PC-3 (cell line): ENCODE measurements at places on chromosomes 5 and 9. TPM values are rescaled to one million over a fixed set of nuclear protein-coding genes. Genes with fewer than 3 reads are reported as not detected.

GRCh38 chr9:81649475-81650240 lies 39.7 kb downstream of the TLE1 start:
- peaks cover 18% of the 10 kb centered on the region for H3K4me1 ChIP-seq
- no peak overlapping the region for H3K27ac ChIP-seq
- H3K4me3 ChIP-seq = no peak overlapping the region

The OR13J1 gene
- not detected in 2 replicates for total RNA-seq

DNA sequence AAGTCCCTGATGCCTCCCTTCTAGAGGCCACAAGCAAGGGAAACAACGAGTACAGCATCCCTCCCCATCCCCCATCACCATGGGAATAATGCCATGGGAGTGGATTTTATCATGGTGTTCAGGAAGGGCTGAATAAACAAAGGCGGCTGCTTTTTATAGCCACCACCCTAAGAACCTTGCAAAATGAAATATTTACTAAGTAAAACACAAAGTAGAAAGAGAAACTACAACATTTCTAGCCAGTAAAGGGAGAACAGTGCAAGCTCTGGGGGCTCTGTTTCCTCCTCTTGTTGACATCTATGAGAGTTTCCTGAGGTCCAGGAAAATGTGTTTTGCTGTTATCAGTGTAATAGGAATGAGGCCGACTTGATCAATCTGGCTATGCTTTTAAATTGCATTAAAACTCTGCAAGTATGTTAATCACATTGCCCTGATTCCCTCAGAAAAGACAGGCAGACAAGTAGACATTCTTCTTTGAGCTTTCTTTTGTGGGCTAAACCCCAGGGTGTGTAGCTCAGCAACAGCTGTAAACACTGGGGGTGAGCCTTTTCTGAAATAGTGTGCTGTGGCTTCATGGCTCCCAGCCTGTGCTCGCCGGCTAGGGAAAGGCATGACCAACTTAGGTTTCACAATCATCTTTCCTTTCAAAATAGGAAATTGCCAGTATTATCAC lies 31.1 kb downstream of the SV2C start:
- H3K27ac ChIP-seq = no peak overlapping the region
- H3K27me3 ChIP-seq = peaks cover 21% of the 10 kb centered on the region; the same call in 1 of the 2 replicates
- DNase-seq = no peak
- H3K36me3 ChIP-seq = no peaks in the 10 kb centered on the region

GRCh38 chr9:70677055-70677735 lies 262.7 kb upstream of the KLF9 start:
- no peaks in the 10 kb centered on the region for H3K27me3 ChIP-seq
- H3K27ac ChIP-seq = no peak overlapping the region
- no peak overlapping the region for H3K4me3 ChIP-seq
- no peaks in the 10 kb centered on the region for H3K36me3 ChIP-seq

The CATSPER3 gene
- 0.40 TPM in 1 of 2 replicates, not detected in the other for total RNA-seq

The CCL27 gene
- not detected in 2 replicates for total RNA-seq

DNA sequence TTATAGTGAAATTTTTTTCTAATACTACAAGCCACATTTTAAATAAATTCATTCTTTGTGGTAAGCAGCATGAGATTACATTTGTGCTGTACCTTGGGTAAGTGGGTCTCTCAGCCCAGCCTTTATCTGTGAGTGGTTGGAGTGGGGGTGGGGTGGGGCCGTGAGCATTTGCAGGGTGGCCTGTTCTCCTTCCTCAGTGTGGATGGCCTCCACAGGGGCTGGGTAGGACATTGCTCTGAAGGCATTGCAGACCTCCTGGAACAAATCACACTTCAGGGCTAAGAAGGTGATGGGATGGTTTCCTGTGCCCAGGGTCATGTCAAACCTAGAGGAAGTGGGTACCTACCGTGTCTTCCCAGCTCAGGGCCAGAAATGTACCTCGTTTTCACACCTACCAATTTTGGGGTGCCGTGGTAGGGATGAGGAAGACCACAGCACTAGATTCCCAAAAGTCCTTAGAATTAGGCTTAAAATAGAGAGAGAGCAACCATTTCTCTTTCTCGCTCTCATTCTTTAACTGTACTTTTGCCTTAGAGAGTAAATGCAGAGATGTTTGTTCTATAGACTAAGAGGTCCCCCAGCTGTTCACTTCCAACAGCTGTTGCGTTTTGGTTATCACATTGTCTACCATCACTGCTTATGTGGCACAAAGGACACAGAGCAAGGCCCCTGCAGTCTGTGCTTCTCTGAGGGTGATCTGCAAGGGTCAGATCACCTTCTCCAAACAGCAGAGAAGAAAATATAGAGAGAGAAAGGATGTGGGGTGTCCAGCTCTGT lies 83.4 kb upstream of the CTSL start:
- no peaks in the 10 kb centered on the region for H3K4me1 ChIP-seq
- H3K27me3 ChIP-seq = peaks cover 68% of the 10 kb centered on the region
- H3K27ac ChIP-seq = no peak overlapping the region
- no peaks in the 10 kb centered on the region for H3K36me3 ChIP-seq

GRCh38 chr5:135234666-135235401 lies 164.2 kb downstream of the MACROH2A1 start:
- DNase-seq = no peak
- no peaks in the 10 kb centered on the region for H3K4me1 ChIP-seq
- no peak overlapping the region for H3K4me3 ChIP-seq

The PRRX2 gene
- total RNA-seq = 0.47 and 1.3 TPM in 2 replicates

DNA sequence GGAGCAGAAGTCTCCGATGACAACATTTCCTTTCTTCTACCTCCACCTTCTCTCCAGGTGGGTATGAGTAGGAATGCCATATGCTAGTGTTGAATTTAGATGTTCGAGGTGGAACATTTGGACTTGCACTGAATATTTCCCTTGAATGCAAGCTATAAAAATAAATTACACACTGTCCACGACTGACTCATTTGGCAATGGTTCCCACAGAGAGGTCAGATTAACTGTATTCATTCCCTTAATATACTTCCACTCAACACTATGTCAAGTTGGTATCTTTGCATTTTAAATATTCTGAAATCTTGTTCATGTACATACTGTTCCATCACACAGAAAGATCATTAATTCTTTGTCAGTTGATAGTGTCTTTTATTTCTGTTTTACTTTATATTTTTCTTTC lies 222.6 kb upstream of the PIK3R1 start:
- H3K36me3 ChIP-seq = no peaks in the 10 kb centered on the region
- no peaks in the 10 kb centered on the region for H3K4me1 ChIP-seq
- H3K4me3 ChIP-seq = no peak overlapping the region

The GABBR2 gene
- 0.44 and 1.7 TPM in 2 replicates for total RNA-seq

The MLANA gene
- not detected in 2 replicates for total RNA-seq

The TAS2R1 gene
- not detected in 2 replicates for total RNA-seq

- DNase-seq = no peak
- no peaks in the 10 kb centered on the region for H3K36me3 ChIP-seq
- no peak overlapping the region for H3K27ac ChIP-seq
- no peak overlapping the region for H3K4me3 ChIP-seq
These were observed 350.8 kb downstream of the NFIB start for GRCh38 chr9:13963005-13963653.

DNA sequence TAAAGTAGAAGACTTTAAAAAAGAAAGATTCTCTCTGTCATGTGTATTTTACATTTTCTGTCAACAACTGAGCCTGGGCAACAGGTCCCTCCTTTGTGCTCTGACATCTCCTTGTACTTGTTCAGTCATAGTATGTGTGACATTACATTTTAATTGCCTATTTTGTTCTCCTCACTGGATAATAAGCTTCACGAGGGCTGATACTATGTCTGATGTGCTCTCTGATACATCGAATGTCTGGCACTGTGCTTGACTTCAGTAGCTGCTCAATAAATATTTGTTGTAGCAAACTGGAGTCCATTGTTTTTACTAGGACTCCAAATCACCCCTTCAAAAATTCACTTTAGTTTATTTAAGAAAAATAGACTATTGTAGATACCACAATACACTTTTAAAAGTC lies 482.0 kb downstream of the RASEF start:
- no peaks in the 10 kb centered on the region for H3K36me3 ChIP-seq
- H3K27me3 ChIP-seq = no peaks in the 10 kb centered on the region

DNA sequence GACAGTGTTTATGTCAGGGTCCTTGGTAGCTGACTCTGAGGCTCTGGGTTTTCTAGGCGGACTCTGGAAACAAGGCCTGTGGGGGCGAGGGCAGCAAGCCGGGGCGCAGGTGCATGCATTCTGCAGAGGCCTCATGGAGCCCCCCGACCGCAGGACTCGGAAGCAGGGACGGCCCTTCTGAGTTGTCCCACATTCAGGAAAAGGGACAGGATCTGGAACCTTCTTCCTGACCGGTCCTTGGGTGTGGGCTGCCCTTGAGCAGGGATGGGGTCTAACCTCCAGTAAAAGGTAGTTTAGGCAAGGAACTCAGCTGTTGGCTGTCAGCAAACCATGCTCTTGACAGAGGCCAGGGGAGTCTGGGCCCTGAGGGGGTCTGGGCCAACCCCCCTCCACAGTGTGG lies 7.4 kb upstream of the COL5A1 start:
- no peaks in the 10 kb centered on the region for H3K36me3 ChIP-seq
- H3K4me1 ChIP-seq = no peaks in the 10 kb centered on the region
- H3K27ac ChIP-seq = no peak overlapping the region

DNA sequence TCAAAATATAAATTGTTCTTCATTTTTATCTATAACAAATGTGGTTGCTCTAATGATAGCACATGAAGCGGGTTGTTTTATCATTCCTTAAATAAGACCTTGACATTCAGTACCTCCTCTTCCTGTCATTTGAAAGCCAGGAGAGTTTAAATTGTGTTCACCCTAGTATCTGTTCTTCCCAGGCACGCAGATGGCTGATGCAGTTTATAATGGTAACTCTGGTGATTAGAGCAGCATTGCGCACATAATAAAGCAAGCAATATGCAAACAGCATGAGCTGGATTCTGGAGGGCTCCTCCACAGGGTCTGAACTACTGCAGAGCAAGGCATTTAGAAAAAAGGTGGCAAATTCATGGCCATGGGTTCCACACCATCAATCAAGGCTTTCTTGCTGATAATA lies 307.8 kb downstream of the ENC1 start:
- DNase-seq = no peak
- no peaks in the 10 kb centered on the region for H3K36me3 ChIP-seq
- no peaks in the 10 kb centered on the region for H3K27me3 ChIP-seq

- H3K4me3 ChIP-seq = no peak within 1 kb of the TSS
- peaks cover 10% of the 10 kb centered on the region; the same call in 1 of the 2 replicates for H3K4me1 ChIP-seq
- no peaks in the 10 kb centered on the region for H3K27me3 ChIP-seq
- DNase-seq = peak; percentile 47
- H3K36me3 ChIP-seq = no peaks in the 10 kb centered on the region
These were observed at the start of gene SPINK7 for GRCh38 chr5:148312153-148312552. TSS of gene SPINK7 (plus strand) at chr5:148312423. CDS start at chr5:148312484, 61 bp downstream.

GRCh38 chr5:80208381-80208780 lies 47.5 kb downstream of the SERINC5 start:
- no peak overlapping the region for H3K27ac ChIP-seq
- H3K36me3 ChIP-seq = no peaks in the 10 kb centered on the region
- H3K4me1 ChIP-seq = peaks cover 1% of the 10 kb centered on the region

- H3K4me1 ChIP-seq = no peaks in the 10 kb centered on the region
- H3K27ac ChIP-seq = no peak overlapping the region
- H3K27me3 ChIP-seq = peaks cover 8% of the 10 kb centered on the region
- DNase-seq = no peak
These were observed 19.0 kb downstream of the FOXB2 start for GRCh38 chr9:77038281-77039036.

DNA sequence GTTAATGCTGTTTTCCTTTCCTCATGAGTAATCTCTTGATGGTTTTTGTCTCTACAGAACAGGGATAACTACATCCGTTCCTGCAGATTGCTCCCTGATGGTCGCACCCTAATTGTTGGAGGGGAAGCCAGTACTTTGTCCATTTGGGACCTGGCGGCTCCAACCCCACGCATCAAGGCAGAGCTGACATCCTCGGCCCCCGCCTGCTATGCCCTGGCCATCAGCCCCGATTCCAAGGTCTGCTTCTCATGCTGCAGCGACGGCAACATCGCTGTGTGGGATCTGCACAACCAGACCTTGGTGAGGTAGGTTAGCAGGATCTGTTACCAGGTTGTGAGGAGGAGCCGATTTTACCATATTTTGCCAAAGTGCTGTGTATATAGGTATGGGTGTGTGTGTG lies 148.2 kb downstream of the TLE4 start:
- H3K4me3 ChIP-seq = no peak overlapping the region
- H3K36me3 ChIP-seq = no peaks in the 10 kb centered on the region
- H3K27ac ChIP-seq = no peak overlapping the region
- DNase-seq = no peak
- H3K27me3 ChIP-seq = no peaks in the 10 kb centered on the region

GRCh38 chr5:172805018-172805683 lies 28.9 kb upstream of the ERGIC1 start:
- H3K4me1 ChIP-seq = peaks cover 40% of the 10 kb centered on the region
- no peak overlapping the region for H3K27ac ChIP-seq
- no peak overlapping the region for H3K4me3 ChIP-seq
- no peaks in the 10 kb centered on the region for H3K27me3 ChIP-seq
- no peak for DNase-seq
- no peaks in the 10 kb centered on the region for H3K36me3 ChIP-seq

DNA sequence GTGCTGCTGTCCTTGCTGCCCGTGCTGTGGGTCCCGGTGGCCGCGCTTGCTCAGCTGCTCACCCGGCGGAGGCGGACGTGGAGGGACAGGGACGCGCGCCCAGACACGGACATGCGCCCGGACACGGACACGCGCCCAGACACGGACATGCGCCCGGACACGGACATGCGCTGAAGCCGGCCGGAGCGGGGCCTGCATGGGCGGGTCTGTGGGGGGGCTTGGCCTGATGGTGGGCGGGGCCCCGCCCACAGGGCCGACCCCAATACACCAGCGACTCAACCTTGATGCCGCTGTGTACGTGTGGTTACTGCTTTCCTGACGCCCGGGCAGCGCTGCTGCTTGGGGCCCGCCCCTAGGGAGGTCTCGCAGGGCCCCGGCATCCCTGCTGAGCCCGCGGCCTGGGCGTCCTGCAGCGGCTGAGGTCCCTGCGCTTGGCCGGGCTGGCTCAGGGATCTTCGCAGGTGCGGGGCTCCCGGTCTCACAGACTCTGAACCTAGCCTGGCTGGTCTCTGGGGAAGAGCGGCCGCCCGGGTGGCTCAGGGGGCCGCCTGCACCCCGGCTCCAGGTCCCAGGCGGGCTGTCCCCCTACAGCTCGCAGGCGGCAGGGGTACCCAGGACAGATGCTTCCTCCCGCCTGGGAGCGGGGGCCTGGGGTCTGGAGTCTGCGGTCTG lies 20.9 kb downstream of the SLC6A18 start:
- H3K27me3 ChIP-seq = peaks cover 19% of the 10 kb centered on the region; the same call in 1 of the 2 replicates
- no peak for DNase-seq
- H3K4me3 ChIP-seq = no peak overlapping the region
- H3K36me3 ChIP-seq = no peaks in the 10 kb centered on the region
- H3K4me1 ChIP-seq = no peaks in the 10 kb centered on the region

The KCNV2 gene
- not detected in 2 replicates for total RNA-seq

GRCh38 chr9:137556069-137556838 lies 4.6 kb downstream of the MRPL41 start:
- peaks cover 5% of the 10 kb centered on the region; the same call in 1 of the 2 replicates for H3K36me3 ChIP-seq
- no peaks in the 10 kb centered on the region for H3K27me3 ChIP-seq
- peak; percentile 25 for DNase-seq
- no peak overlapping the region for H3K27ac ChIP-seq
- H3K4me1 ChIP-seq = peaks cover 3% of the 10 kb centered on the region; the same call in 1 of the 2 replicates
